ENCODE measurements at places on chromosomes 2 and 18.

- no peak for DNase-seq
Observed at GRCh38 chr18:60669938-60670337, 297.4 kb upstream of the MC4R start.

GRCh38 chr2:168948621-168949212 lies 47.6 kb downstream of the G6PC2 start:
- no peak for DNase-seq

DNA sequence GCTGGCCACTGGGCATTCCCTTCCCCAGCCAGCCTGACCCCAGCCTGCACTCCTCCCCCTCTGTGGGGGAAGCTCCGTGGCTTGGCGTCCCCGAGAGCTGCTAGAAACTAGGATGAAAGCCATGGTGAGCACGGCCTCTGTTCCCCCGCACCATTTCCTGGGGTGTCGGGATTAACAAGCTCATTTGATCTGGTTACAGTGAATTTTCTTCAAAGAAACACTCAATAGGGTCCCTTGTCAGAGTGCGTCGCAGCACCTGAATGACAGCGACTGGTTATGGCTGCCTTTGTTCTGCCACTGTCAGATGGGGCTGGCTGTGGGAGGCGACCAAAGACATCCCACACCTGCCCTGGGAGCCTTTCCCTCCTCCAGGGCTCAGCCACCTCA lies 7.7 kb upstream of the ALPI start:
- no peak for DNase-seq

- no peak for DNase-seq
Observed at GRCh38 chr18:27544206-27544605, 359.1 kb upstream of the CHST9 start.

GRCh38 chr2:196422361-196422760 lies 217.2 kb upstream of the CCDC150 start:
- DNase-seq = no peak

DNA sequence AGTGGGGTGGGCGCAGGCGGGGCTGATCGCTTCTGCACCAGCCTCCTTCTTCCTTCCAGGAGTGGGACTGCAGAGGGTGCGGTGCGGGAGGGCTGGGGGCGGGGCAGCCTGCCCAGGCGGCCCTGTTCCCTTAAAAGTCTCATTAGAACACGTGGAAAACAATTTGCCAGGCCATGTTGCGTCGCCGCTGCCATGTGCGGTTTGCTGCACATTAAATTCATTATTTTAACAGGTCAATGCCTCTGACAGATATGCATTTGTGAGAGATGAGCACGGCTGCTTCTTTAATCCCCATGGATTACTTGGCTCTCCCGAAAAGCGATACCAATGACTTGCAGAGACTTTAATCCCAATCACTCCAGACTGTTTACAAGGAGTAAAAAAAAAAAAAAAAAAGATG lies 139.0 kb downstream of the CELF4 start:
- DNase-seq = no peak

DNA sequence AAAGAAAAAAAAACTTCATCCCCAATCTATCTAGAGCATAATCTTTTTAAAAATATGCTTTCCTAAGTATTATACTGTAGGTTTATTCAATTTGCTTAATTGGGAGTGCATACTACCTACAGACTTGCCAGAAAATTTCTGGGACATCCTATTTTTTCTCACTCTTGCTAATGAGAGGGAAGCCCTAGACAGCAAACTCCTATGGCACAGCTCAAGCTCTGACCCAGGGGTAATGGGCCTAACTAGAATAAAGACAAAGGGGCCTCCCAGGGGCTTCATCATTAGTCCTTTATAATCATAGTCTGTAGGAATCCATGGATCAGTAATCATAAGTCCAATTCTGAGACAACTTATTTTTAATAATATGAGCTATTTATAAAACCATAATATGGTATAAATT lies 142.6 kb upstream of the ITGA4 start:
- DNase-seq = no peak

- no peak for DNase-seq
Observed at GRCh38 chr2:219419331-219420197, 1.4 kb downstream of the DES start.

- DNase-seq = no peak
Observed at GRCh38 chr2:239834143-239834542, 191.0 kb downstream of the NDUFA10 start.

- DNase-seq = no peak
Observed at GRCh38 chr2:24793761-24794435, 673 bp downstream of the CENPO start.

DNA sequence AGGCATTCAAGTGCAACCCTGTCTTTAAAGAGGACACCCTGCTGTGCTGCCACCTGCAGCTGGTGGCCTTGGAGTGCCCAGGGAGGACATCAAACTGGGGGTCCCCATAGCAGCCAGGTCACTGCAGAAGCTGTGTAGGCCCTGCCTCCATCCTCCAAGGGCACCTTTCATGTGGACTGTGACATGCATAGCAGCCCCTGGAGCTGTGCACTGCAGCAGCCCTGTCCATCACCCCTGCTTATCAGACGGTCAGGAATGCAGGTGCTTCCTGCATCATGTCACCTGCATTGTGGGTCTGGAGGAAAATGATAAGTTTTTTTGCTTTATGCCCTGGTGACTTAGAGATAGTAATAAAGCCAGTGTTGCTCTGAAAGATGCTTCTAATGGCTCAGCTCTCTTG lies 155.7 kb downstream of the DYSF start:
- no peak for DNase-seq

DNA sequence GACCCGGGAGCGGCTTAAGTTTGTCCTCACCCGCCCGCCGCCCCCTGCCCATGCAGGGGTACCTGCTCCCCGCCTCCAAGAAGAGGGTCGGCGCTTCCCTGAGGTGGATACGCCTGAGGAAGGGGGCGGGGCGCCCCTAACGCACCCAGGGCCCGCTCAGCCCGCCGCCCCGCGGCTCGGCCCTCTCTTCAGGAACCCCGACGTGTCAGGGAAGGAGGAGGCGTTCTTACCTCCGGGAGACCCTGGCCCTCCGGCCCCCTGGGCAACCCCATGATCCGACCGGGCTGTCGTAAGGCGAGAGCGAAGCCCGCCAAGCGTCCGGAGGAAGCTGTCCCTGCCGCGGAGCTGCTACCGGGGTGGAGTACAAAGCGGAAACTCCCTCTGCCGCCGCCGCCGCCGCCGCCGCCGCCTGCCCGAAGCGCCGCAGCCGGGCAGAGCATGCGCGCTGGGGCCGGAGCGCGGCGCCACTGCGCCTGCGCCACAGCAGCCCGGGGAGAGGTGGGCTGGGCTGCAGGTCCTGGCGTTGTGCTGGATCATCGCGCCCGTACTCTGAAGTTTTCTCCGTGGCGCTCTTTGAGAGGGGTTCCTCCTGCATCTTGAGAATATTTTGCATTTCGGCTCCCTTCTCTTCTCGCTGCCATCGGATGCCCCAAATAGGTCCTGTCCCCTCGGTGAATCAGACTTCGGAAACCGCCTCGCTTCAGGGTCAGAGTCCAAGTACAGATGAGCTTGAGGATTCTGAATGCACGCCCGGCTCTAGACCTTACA lies at the start of gene CCDC93:
Gene CCDC93, minus strand, starts transcription at position 347 of the 768 bp plus-strand sequence. Its CDS starts 75 bp downstream, at position 272.
- DNase-seq = peak; percentile 85

Measured in putamen (tissue), 1 donor.